Activated T-cell treated with anti-CD3 and anti-CD28 coated beads for 1 hour (primary cell): ENCODE measurements at places on chromosomes 11 and 22.

DNA sequence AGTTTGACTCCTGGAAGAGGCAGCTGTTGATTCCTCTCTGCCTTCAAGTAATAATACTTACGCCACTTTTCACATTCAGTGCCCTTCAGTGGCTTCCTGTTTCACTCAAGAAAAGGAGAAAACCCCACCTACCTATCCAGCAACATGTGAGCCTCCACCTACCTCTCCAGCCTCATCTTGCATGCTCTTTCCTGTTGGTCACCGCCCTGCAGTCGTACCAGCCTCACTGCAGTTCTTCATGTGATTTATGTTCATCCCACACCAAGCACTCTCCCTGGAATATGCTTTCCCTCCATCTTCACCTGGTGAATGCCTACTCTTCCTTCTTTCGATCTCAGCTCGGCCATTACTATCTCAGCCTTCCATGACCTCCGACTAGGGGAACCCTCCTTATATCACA, 21.8 kb upstream of the YWHAH start:
- no peak for DNase-seq

DNA sequence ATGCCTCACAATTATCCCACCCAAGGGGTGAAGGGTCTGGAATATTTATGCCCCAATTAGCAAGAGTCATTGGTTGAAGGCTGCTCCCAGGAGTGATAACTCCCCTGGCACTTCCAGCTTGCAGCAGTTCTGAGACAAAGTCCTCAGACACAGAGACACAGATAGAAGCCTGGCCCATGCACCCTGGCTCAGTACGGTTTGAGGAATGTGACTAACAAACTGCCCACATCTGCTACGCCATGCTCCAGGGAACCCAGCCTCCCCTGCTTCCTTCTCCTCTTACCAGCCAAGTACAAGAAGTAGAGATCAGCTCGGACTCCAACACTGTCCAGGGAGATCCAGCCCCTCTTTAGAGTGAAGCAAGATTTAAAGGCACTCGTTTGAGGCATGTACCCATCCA, 48.5 kb upstream of the BMAL1 start:
- DNase-seq = no peak

GRCh38 chr22:42214633-42215415, 55.6 kb downstream of the TCF20 start:
- no peak for DNase-seq

GRCh38 chr11:12330485-12331231, 46.7 kb upstream of the PARVA start:
- no peak for DNase-seq

- no peak for DNase-seq
These were observed 13.6 kb downstream of the MUC2 start for GRCh38 chr11:1087961-1088926.

- DNase-seq = no peak
These were observed 472.3 kb downstream of the FAM181B start for GRCh38 chr11:82261367-82261766.

GRCh38 chr11:64268025-64268892, 16.2 kb downstream of the BAD start:
- DNase-seq = no peak

DNA sequence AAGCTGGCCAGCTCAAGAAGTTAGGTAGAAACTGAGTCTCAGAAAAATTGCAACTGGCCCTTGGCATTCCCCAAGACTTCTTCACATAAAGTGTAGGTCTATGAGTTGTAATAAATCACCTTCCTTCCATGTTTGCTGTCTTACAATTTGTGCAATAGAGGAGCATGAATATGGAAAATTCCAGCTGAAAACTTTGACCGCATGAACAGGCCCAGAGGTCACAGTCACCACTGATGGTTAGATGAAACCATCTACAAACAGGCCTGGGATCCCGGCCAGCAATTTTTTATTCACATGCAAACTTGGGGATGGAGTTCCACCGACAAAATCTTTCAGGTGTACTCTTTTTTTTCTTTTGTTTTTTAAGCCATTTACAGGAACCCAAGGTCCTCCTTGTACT, 88.1 kb downstream of the SERGEF start:
- no peak for DNase-seq

DNA sequence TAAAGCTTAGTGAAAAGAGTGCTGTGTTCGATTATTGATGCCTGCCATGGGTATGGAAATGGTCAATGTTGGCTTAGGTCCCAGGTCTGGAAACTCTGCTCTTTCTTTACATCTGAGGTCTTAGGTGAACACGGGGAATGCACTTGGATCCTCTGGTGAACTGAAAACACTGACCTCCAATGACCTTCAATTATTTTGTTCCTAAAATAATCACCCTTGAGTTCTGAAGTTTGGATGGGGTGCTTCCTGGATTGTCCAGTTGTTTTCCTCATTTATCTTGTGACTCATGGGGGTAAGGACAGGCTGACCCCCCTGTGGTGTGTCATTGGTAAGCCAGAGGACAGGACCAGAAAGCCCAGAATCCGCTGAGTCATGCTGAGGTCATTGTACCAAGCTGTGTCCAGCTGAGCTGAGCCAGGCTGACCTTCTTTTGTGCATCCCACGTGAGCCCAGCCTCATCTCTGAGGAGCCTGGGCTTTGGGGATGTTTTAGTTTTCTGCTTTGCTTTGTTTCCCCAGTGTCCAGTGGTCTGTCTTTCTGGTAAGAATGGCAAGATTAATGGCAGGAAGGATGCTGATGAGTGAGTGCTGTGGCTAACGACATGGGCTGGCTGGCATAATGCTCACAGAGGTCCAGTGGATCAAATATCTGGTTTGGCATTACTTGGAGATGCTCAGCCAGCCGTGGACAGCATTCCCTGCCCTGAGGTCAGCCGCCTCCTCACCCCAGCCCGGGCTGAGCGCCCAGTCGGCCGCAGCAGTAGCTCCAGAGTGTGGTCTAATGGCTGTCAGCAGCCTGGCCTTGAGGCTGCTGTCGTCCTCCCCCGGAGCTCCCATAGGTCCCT, 35.6 kb downstream of the AMPD3 start:
- DNase-seq = no peak

DNA sequence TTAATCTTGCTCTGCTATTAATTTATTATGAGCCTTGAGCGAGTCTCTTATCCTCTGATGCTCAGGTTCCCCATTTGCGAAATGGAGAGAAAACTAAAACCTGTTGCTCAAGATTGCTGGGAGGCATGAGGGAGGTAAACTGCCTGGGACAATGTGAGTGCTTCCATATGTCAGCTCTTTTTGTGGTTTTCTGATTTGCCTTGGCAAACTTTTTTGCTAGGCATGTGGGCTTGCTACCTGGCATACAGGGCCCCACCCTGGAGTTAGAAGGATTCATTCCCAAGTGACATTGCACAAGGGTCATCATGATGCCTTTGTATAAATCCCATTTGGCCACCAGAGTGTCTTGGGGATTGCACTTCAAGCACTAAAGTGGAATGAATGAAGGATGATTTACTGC, 22.4 kb downstream of the TSPAN18 start:
- no peak for DNase-seq

DNA sequence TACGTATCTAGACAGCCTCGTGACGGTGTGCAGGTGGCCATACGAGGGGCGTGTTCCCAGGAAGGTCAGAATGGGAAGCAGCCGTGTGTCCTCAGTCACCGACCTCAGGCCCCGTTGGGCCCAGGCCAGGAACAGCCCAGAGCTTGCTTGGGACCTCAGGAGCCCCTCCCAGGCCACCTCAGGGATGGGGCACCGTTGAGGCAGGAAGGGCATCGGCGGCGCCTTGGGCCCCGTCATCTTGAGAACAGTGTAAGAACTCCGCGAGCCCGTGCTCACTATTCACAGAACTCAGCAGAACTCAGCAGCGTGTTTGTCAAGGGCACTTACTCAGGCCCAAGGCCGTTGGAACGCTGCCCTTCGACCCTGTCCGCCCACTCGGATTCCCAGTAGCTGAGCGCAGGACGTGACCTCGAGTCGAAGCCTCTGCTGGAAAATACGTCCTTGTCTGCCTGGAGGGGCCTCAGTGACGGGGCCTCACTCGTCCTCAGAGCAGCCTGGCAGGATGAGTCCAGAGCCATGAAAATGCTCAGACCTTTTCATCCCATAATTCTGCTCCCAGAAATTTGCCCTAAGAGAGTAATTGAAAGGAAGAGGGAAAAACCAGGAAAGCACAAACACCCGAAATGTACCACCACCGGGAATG, 1134.8 kb downstream of the BRD1 start:
- no peak for DNase-seq

DNA sequence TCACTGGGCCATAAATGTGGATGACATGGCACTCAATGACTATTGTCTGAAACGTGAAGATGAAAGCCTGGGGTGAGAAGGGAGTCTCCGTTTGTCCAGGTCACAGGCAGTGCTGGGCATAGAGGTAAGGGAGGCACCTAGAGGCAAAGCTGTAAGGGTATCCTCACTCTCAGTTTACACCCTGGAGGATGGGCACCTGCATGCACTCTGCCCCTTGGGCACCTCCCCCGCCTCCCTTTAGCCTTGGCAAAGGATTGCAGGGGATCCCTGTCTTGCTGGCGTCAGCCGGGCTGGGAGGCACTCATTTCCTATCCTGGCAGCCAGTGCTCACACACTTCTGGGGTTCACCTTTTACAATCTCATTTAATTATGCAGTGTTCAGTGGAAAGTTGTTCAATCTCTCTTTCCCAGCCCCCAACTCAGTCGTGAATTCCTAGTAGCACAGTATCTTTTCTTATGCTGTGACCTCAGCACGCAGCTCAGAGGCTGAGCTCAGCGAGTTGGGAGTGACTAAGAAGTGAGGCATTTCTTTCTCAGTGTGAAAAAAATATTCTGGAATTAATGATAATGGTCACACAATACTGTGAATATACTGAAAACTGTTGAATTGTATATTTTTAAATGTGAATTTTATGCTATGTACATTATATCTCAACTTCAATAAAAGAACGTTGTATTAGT, 866.6 kb downstream of the BRD1 start:
- no peak for DNase-seq

DNA sequence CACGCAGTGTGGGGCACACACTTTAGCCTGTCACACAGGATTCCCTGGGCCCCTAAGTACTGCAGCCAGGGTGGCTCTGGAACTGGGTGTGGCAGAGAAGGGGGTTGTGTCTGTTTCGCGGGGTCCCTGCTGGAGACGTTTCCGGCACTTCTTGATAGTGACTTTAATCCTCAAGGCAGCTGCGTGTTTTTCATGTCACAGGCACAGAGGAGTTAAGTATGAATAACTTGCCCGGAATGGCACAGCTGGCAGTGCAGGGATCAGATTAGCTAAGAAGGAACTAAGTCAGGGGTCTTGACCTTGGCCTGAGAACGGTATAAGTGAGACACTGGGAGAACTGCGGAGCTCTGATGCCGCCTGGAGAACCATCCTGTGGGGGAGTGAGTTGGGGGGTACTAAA, 7.5 kb upstream of the KRTAP5-7 start:
- DNase-seq = no peak

GRCh38 chr22:50473855-50474671, 772 bp downstream of the SBF1 start:
- no peak for DNase-seq

GRCh38 chr11:57190548-57190947, 8.8 kb downstream of the LRRC55 start:
- no peak for DNase-seq

- DNase-seq = no peak
These were observed 159.7 kb downstream of the FAT3 start for GRCh38 chr11:92384358-92384757.

DNA sequence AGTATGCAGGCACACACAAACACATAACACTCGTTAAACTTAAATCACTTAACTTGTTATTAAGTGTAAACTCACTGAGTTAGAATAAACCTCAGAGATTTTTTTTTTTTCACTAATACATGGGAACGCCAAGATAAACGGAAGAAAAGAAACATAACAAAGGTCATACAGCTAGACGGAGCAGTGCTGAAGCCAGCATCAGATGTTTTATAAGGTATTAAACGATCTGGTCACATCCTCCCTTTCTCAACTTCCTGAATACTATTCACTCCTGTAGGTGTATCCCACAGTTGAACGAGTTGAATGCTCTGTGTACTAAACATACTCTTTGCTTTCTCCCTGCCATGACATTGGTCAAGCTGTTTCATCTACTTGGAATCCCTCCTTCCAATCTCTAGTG, 212.0 kb downstream of the SWAP70 start:
- DNase-seq = no peak

GRCh38 chr11:27699242-27699925, 871 bp downstream of the BDNF start:
- DNase-seq = no peak

- DNase-seq = no peak
These were observed 4.6 kb upstream of the CABP7 start for GRCh38 chr22:29715240-29715639.

DNA sequence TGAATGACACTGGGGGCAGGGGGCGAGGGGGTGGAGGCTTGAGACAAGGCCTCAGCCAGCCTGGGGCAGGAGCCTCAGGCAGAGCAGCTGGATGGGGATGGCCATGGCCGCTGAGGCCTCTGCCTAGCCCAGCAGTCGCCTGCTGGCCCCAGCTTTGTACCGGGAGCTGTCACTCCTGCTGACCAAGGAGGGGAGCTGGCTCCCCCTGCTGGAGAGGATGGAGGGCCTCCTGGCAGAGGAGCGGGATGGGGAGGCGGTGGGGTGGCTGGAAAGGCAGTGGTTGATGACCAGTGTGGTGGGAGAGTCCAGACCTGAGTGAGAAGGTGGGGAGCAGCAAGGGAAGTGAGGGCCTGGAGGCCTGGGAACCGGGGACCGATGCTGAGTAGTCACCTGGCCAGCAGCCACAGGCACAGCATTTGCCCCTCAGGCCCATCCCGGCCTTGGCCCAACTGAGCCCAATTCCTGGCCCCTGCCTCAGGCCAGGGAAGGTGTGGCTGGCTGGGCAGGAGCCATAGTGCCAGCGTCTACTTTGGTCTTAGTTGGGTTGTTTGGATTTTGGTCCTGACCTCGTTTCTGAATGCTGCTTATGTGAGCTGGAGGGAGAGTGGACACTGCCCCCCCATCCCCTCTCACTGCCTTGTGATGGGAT, 6.0 kb upstream of the SUSD2 start:
- peak; percentile 63 for DNase-seq

GRCh38 chr22:49828599-49828965, 909 bp upstream of the BRD1 start:
- DNase-seq = no peak

DNA sequence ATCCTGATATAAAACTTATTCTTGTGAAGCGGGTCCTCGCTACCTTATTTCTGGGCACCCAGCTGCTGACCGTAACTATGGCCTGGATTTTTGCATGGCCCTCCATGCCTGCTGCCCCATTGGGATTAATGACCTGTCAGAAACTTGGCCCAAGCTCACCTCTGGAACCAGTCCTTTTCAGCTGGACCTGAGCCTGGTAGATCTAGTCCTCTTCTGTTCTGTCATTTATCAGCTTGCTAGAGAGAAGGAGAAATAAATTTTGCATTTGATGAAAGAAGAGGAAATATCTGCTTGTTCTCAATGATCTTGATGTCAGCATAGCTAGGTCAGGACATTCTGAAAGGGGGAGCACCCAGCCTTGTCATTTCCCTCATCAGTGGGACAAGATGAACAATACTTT, 387.8 kb upstream of the LARGE1 start:
- no peak for DNase-seq

- no peak for DNase-seq
These were observed 65.4 kb downstream of the TIMP3 start for GRCh38 chr22:32866953-32867352.

- no peak for DNase-seq
These were observed 58.1 kb downstream of the LINC01488 start for GRCh38 chr11:69539416-69540117.
